ENCODE measurements at places on chromosomes 16 and 17.
A peak's percentile ranks its signal among the peaks of the same experiment; 100 is the strongest.

- DNase-seq, result no peak
Observed at GRCh38 chr17:56157845-56158244, 4.6 kb downstream of the ANKFN1 start.

GRCh38 chr17:4542726-4543191 is 12.4 kb downstream of the MYBBP1A start:
- DNase-seq, result no peak

GRCh38 chr16:56984639-56985038 is 4.7 kb upstream of the NLRC5 start:
- DNase-seq, result no peak

GRCh38 chr17:17919169-17920107 is 52.8 kb downstream of the TOM1L2 start:
- DNase-seq, result peak; percentile 44

- no peak for DNase-seq
Observed at GRCh38 chr16:82395212-82395611, 225.2 kb upstream of the MPHOSPH6 start.

- no peak for DNase-seq
Observed at GRCh38 chr16:70714581-70715054, 28.8 kb upstream of the MTSS2 start.

DNA sequence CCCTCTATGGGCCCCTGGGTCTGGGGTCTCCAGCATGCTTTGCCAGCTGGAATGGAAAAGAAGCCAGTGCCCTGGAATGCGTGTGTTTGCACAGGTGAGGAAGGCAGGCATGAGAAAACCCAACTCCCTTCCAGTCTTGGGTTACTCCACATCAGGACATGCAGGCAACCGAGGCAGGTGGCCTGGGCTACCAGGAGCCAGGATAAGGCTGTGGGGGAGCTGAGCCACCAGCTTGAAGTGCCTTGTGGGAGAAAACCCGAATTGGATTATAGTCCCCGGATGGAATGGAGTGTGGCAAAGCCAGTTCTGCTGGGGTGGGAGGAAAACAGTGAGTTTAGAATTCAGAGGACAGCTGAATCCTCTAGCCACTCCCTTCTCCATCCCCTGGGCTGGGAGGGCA is 7.2 kb downstream of the SRCIN1 start:
- peak; percentile 11 for DNase-seq

- no peak for DNase-seq
Observed at GRCh38 chr17:61388561-61389356, 10.9 kb upstream of the TBX2 start.

- DNase-seq, result no peak
Observed at GRCh38 chr17:3723188-3723555, 531 bp upstream of the HASPIN start.

DNA sequence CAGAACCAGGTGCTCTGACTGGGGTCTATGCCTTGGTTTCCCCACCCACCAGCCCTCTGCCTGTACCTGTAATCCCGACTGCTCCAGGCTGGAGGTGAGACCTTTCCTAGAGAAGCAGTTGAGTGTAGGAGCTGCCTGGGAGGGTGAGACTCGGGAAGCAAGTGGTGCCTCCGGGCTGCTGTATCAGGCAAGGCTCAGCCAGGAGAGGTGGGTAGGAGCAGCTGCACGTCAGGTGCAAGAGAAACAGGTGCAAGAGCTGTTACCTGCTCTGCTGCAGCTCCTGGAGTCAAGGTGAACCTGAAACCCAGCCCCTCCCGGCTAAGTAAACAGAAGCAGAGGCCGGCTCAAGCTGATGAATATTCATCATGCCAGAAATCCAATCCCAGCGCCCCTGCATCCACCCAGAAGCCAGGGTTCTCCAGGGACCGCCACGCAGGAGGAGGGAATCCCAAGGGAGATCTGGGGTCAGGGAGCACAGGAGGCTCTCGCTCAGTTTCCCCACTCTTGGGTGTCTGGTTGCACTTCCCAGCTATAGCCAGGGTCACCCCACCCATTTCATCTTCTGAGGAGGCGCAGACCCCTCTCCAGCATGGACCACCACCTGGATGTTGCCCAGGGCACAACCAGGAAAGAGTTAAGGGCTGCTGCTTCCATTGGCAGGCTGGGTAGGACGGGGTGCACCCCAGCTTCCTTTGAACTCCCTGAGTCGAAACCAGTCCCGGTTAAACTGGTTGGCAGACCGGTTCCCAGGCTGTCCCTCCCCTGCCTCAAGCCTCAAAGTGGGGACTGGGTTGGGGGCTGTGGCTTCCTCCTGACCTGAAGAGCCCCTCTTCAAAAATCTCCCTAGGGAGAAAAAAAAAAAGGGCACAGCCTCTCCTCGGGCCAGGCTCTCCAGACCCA is at the start of gene PRR15L:
Gene PRR15L (minus strand): TSS at position 293 of the 900 bp plus-strand sequence. CDS start 4,649 bp downstream, outside the sequence.
- DNase-seq, result no peak
